ENCODE measurements at places on chromosomes 2 and 18. TPM values are rescaled to one million over a fixed set of nuclear protein-coding genes. Genes with fewer than 3 reads are reported as not detected.

UPP2 gene
- 0.28 TPM for polyA plus RNA-seq

CCL20 gene
- polyA plus RNA-seq, result 903 TPM

FHOD3 gene
- polyA plus RNA-seq, result not detected

IMPACT gene
- polyA plus RNA-seq, result 4.5 TPM

COL3A1 gene
- not detected for polyA plus RNA-seq

WIPF1 gene
- polyA plus RNA-seq, result 0.01 TPM

ACVR1C gene
- 0.05 TPM for polyA plus RNA-seq

BMP10 gene
- polyA plus RNA-seq, result not detected

SETBP1 gene
- polyA plus RNA-seq, result 0.65 TPM

RANBP2 gene
- 10.3 TPM for polyA plus RNA-seq

VSNL1 gene
- polyA plus RNA-seq, result 95.9 TPM

TMEM17 gene
- 0.50 TPM for polyA plus RNA-seq

TRPM8 gene
- polyA plus RNA-seq, result 0.08 TPM

GKN2 gene
- not detected for polyA plus RNA-seq

LIPG gene
- polyA plus RNA-seq, result 0.96 TPM

GPR35 gene
- 44.2 TPM for polyA plus RNA-seq

KIAA2012 gene
- polyA plus RNA-seq, result not detected
